ENCODE measurements at places on chromosomes 7 and 10.
A peak's percentile ranks its signal among the peaks of the same experiment; 100 is the strongest.

- no peak for DNase-seq
Measured at GRCh38 chr10:72772031-72772430, 80.1 kb downstream of the MCU start.

DNA sequence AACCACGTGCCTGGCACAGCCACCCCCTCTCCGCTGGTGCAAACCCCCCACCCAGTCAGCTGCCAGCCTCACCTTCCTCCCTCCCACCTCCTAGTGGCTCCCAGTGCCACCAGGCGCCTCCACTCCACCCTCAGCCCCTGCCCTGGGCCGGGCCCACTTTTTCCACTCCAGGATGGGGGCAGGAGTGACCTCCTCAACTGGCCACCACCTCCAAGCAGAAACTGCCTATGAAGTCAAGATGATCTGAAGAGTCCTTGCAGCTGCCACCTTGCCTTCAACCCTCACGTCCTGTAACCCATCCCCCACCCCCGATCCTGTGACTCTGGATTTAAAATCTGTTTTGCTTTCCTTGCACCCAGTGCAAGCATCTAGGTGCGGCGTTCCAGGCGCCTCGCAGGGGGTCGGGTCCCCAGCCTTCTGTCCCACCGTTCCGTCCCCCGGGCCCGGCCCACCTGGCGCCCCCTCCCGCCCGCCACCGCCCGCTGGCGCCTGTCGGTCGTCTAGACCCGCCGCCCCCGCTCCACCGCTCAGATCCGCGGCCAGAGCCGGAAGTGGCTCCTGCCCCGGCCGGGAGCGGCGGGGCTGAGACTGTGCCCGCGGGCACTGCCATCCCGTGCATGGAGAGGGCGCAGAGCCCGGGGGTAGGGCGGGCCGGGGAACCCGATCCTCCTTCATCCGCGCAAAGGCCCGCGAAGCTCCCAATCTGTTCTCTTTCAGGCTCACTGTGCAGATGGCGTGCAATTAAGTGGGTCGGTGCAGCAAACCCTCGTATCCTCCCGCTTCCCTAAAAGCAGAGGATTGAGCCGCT, 51.2 kb upstream of the GTF2I start:
- peak; percentile 49 for DNase-seq

GRCh38 chr10:68924593-68924992, 23.5 kb downstream of the DDX50 start:
- peak; percentile 15 for DNase-seq

DNA sequence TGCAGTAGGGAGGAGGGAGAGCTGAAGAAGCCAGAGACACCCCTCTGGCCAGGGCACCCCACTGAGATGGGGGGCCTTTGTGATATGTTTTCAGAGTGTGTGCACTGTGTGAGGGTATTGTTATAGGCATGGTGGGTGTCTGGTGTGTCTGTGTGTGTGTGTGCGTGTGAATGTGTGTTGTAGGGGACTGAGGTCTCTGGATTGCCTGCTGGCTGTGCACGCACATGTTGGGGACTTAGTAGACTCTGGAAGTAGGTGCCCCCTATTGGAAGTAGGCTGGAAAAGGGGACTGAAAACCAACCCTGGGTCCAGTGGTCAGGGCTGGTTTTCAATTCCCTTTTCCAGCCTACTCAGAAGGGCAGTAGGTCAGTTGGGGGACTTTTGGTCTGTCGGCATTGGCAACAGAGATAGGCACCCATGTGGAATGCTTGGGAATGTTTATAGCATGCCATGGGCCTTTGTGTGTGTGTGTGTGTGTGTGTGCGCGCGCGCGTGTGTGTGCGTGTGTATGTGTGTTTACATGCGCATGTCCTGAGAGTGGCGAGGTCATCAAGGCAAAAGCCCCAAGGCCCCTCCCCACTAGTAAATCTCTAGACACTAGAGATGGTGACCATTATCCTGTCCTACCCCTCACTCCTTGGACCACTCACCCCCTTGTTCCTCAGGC, 78.8 kb downstream of the HIF1AN start:
- DNase-seq, result no peak

DNA sequence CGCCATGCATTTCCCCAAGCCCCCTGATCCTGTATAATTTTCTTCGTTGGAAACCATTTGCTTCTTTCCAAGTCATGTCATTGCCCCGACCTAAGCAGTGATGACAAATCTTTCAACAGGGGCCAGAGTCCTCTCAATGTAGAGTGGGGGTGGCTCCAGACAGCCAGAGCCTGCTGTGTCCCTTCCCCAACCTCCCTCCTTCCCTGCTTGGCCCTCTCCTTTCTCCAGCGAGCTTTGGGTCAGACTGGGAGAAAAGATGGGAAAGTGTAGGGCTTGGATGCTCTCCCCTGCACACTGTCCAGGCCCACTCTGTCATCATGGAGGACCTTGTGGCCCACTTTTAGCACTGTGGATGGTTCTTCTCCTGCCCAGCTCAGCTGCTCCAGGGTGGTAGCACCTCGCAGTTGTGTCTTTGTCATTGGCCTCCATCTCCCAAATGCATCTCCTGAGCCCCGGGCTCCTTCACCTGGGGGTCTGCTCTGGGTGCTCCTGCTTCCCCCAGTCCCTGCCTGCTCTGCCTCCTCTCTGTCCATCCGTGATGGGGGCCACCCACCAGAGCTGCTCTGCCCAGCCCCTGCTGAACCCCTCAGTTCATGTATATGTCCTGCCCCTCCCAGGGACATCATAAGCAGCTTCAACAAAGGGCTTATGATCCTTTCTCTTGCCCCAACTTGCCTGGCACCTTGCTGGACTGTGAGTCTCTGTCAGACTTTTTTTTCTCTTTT, 37.5 kb downstream of the BTBD16 start:
- DNase-seq, result no peak

- DNase-seq, result no peak
Measured at GRCh38 chr10:86234107-86234506, 132.5 kb downstream of the GRID1 start.

GRCh38 chr7:117096942-117097341, 143.6 kb downstream of the ST7 start:
- DNase-seq, result no peak

DNA sequence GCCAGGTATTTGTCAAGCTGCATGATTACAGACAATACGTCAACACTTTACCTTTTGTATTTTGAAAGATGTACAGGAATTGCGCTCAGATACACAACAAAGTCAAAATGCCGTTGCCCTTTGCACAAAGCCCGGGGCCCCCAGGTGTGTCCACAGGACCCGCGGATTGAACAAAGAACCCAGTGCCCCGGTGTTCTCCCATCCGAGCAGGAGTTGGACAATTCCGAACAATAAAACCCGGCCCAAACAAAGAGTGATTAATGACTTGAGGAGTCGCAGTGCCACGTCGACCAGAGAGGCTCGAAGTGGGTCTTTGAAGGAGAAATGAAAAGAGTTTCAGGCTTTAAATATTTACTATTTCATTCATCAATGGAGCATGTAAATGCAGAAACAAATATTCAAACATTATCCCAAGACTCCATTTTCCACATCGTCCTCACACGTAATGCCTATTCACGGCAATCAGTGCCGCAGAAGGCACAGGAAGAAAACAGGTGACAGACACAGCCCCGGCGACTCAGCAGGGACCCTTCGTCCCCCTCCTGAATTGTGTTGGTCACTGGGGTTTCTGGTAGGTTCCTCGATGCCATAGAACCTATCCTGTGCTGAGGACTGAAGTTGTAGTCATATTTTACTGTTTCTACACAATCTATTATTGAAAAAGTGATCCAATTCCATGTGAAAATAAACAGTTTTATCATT, 70.9 kb upstream of the MGMT start:
- DNase-seq, result no peak

DNA sequence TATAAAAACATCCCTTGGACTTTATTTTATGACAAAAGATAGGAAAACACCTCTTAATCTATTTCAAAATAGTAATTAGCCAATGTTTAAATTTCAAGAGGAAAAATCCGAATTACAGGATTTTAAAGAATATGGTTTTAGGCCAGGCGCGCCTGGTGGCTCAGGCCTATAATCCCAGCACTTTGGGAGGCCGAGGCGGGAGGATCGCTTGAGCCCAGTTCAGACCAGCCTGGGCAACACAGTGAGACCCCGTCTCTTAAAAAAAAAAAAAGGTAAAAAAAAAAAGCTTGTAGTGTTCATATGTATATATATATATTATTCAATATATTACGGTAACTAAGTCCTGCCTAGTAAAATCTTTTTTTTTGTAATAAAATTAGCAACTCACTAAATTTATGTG, 1.4 kb downstream of the BNIP3 start:
- DNase-seq, result peak; percentile 18

GRCh38 chr10:113037218-113037617, 87.2 kb downstream of the TCF7L2 start:
- DNase-seq, result peak; percentile 59

- DNase-seq, result peak; percentile 62
Measured at GRCh38 chr7:4849390-4849789, 12.4 kb downstream of the PAPOLB start.

- DNase-seq, result peak; percentile 68
Measured at GRCh38 chr7:28755255-28755654, 202.9 kb downstream of the TRIL start.

DNA sequence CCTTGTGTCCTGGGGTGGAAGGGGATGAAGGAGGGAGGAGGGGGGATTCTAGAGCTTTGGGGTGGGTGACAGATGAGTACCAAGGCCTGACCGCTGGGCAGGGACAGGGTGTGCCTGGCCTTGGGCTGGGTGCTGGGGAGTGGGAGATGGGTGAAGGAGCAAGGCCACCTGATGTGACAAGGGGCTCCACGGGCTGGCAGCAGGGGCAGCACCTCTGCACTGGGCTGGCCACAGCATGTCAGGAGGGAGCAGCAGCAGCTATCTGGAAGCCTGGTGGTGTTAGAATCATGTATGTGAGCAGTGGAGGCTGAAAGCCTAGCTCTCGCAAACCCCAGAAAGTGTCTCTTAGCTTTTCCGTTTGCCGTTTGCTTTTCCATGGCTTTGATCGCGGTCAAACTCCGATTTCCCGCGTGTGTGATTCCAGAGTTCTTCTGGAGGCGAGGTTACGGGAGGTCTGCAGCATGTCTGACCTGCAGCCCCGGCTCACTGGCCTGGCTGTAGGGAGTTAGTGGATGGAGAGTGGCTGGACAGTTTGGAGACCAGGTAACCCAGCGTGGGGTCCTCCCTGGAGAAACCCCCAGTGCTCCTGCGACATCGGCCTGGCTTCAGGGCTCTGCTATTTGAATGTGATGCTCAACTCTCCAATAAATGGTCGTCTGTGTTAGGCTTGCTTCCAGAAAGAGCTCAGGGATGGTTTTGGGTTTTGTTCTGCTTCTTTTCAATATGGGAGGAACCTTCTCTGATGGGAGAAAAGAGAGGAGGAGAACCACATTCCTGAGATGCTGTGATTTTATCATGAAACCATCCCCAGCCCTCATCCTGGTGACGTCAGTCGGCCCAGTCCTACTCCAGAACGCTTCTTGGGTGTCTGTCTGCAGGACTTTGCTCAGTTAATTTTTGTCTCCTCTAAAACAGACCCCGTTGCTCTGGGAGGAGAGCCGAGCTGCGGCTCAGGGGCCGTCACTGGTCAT, 105.5 kb downstream of the CUX1 start:
- DNase-seq, result peak; percentile 95

DNA sequence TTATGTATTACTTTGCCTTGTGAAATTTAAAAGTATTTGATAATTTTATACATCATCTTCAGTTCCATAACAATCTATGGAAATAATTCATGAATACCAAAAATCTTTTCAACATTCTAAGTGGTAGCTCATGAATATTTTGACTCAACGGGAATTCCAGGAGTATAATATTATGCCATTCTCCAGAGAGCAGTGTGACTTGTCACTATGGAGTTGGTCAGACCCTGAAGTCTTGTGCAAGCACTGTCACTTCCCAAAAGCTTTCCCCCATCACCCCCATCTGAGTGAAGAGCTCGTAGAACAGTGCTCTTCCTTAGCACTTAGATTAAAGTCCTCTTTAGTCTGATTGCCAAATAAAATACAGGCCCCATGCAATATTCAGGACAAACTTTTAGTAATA, 29.4 kb upstream of the CCNJ start:
- no peak for DNase-seq

DNA sequence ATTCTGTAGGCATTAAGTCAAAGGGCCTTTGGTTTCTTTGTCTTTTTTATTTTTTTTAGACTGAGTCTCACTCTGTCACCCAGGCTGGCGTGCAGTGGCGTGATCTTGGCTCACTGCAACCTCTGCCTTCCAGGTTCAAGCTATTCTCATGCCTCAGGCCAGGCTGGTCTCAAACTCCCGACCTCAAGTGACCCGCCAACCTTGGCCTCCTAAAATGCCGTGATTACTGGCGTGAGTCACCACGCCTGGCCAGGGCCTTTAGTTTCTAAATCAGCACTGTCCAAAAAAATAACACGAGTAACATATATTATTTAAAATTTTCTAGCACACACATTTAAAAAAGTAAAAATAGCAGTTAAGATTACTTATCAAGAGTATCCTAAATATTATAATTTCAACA, 11.1 kb upstream of the ACSL5 start:
- DNase-seq, result peak; percentile 29

DNA sequence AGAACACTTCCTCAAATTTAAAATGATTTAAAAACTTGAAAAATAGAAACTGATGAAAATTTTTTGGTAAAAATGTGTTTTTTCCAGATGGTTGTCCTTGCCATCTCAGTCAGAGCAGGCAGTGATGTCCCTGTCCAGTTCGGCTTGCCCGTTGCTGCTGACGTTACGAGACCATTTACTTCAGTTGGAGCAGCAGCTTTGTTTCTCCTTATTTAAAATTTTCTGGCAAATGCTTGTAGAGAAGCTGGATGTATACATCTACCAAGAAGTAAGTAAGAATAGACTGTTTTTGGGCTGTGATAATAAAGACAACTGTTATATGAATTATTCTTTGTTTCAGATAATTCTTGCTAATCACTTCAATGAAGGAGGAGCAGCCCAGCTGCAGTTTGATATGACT, 16.1 kb downstream of the EFCAB10 start:
- no peak for DNase-seq

DNA sequence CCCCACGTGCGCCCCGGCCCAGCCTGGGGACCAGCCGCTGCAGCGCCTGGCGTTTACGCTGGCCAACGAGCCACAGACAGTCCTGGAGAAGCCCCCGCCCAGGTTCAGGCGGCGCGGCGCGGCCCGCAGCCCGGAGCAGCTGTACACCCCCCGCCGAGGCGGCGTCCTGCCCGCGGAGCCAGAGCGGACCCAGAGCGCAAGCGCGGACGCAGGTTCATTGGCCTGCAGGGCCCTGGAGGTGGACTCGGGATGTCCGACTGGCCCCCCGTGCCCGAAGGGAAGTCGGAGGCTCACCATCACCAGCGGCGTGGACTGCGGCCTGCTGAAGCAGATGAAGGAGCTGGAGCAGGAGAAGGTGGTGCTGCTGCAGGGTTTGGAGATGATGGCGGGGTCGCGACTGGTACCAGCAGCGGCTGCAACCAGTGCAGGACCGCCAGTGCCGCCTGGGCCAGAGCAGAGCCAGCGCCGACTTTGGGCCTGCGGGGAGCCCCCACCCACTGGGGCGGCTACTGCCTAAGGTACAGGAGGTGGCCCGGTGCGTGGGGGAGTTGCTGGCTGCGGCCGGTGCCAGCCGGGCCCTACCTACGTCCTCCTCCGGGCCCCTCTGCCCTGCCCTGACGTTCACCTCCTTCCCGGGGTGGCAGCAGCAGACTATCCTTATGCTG, 72.0 kb upstream of the KCTD7 start:
- DNase-seq, result no peak

DNA sequence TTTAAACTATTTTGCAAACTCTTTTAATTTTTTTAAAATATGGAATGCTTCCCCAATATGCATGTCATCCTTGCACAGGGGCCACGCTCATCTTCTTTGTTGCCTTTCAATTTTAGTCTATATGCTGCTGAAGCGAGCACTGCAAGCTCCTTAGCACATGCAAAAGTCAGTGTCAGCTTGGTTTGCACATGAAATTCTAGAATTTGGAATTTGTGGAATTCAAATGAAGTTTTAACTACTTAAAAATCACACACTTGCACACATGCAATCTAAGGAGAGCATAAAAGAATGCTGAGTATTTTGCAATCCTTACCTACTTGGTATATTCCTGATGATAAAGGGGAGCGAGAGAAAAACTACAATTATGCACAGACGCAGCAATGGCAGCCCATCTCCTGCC, 78.3 kb upstream of the ATP6V0A4 start:
- peak; percentile 49 for DNase-seq

All from EH (cell line).